ENCODE measurements at places on chromosomes 7 and 10. TPM values are rescaled to one million over a fixed set of nuclear protein-coding genes. Genes with fewer than 3 reads are reported as not detected.

- no peaks in the 10 kb centered on the region for H3K36me3 ChIP-seq
- H3K27ac ChIP-seq = peak overlapping the region; percentile 66
- no peaks in the 10 kb centered on the region for H3K27me3 ChIP-seq
These were observed 11.2 kb downstream of the IL2RA start for GRCh38 chr10:6050801-6051445.

- DNase-seq = no peak
- H3K27me3 ChIP-seq = no peaks in the 10 kb centered on the region
- no peak overlapping the region for H3K27ac ChIP-seq
- H3K4me1 ChIP-seq = no peaks in the 10 kb centered on the region
These were observed 496.8 kb upstream of the AKR1E2 start for GRCh38 chr10:4329225-4329624.

- H3K27me3 ChIP-seq = no peaks in the 10 kb centered on the region
- peaks cover 16% of the 10 kb centered on the region for H3K4me1 ChIP-seq
- H3K36me3 ChIP-seq = no peaks in the 10 kb centered on the region
- no peak overlapping the region for H3K4me3 ChIP-seq
- no peak overlapping the region for H3K27ac ChIP-seq
- no peak for DNase-seq
These were observed 9.3 kb downstream of the KCNH2 start for GRCh38 chr7:150968734-150969372.

Gene ZNF3
- 29.8 TPM for polyA plus RNA-seq

Gene ACSM6
- not detected for polyA plus RNA-seq

Gene PGAM2
- not detected for polyA plus RNA-seq

- no peaks in the 10 kb centered on the region for H3K4me1 ChIP-seq
- no peaks in the 10 kb centered on the region for H3K36me3 ChIP-seq
- H3K27ac ChIP-seq = no peak overlapping the region
- no peak overlapping the region for H3K4me3 ChIP-seq
- no peak for DNase-seq
These were observed 82.2 kb downstream of the MRPL32 start for GRCh38 chr7:43014406-43014805.

Gene GIMAP4
- polyA plus RNA-seq = 577 TPM

Gene CNTNAP2
- not detected for polyA plus RNA-seq

Gene DGKI
- not detected for polyA plus RNA-seq

DNA sequence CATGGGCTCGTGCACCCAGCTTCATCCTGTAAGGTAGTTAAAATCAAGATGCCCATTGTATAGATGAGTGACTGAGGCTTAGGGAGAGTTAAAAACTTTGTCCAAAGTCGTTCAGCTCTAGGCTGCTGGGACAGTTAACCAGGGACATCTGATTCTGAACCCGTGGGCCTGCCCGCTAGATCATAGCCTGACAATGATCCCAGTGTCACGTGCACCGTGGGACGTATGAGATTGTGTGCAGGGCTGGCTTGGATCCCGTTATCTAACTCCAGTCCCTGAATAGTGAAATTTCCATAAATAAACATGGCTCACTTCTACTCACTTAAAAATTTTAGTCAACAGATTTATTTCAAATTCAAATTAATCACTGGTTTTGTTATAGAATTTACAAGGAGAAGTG lies 24.9 kb downstream of the C10orf120 start:
- no peaks in the 10 kb centered on the region for H3K36me3 ChIP-seq
- no peak overlapping the region for H3K4me3 ChIP-seq
- no peaks in the 10 kb centered on the region for H3K27me3 ChIP-seq
- H3K27ac ChIP-seq = no peak overlapping the region
- no peaks in the 10 kb centered on the region for H3K4me1 ChIP-seq

DNA sequence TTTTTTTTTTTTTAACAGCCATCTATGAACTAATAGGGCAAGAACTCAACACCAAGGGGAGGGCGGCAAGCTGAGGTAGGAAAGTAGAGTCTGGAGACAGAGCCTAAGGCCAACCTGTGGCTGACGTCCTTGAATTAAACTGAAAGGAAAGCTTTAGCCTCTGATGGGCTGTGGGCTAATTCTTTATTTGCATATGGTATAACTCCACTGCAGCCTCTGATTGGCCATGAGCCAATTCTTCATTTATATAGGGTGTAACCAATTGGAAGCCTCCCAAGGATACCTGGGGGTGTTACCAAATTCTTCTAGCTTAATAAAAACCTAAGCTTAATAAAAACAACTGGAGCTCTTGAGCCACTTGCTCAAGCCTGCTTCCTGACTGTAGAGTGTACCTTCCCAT lies 10.3 kb downstream of the TYW1 start:
- no peaks in the 10 kb centered on the region for H3K27me3 ChIP-seq
- no peak overlapping the region for H3K27ac ChIP-seq
- no peak for DNase-seq
- no peak overlapping the region for H3K4me3 ChIP-seq

DNA sequence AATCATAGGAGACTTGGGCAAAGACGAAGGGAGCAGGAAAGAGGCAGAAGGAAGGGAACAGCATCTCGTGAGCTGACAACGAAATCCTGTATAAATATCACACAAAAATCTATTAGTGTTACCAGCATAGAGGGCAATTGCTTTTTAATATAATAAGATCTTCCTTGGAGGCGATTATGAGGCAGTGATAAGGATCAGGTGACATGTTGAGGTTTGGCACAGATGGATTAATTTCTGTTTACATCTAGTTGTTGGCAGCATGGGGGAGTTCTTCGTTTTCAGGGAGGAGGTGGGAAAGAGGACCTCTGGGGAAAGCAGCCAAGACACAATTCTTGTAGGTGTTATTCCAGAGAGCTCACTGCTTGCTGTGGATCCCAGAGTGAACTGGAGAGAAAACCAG lies 163.8 kb downstream of the PLXNA4 start:
- no peaks in the 10 kb centered on the region for H3K36me3 ChIP-seq
- H3K27me3 ChIP-seq = no peaks in the 10 kb centered on the region
- H3K27ac ChIP-seq = no peak overlapping the region
- no peak overlapping the region for H3K4me3 ChIP-seq

- no peak overlapping the region for H3K27ac ChIP-seq
- H3K27me3 ChIP-seq = no peaks in the 10 kb centered on the region
- H3K36me3 ChIP-seq = no peaks in the 10 kb centered on the region
- peak overlapping the region; percentile 25 for H3K4me3 ChIP-seq
- H3K4me1 ChIP-seq = peaks cover 42% of the 10 kb centered on the region
These were observed 45.4 kb upstream of the GRID1 start for GRCh38 chr10:86411852-86412560.

GRCh38 chr10:78972160-78972946 lies 96.4 kb upstream of the ZMIZ1 start:
- H3K27me3 ChIP-seq = no peaks in the 10 kb centered on the region
- peak overlapping the region; percentile 75 for H3K27ac ChIP-seq
- no peaks in the 10 kb centered on the region for H3K36me3 ChIP-seq
- DNase-seq = no peak
- peaks cover 6% of the 10 kb centered on the region for H3K4me1 ChIP-seq

Gene NXPH1
- polyA plus RNA-seq = not detected

- H3K4me1 ChIP-seq = no peaks in the 10 kb centered on the region
- H3K27me3 ChIP-seq = peaks cover 7% of the 10 kb centered on the region
- H3K4me3 ChIP-seq = no peak overlapping the region
- no peak for DNase-seq
- no peaks in the 10 kb centered on the region for H3K36me3 ChIP-seq
These were observed 752 bp downstream of the LRMDA start for GRCh38 chr10:75432176-75432575.

Measured in CD8-positive, alpha-beta memory T cell (primary cell).